Cerebellar nuclear complex (tissue), 1 donor: ENCODE measurements at places on chromosomes 13 and 19.

DNA sequence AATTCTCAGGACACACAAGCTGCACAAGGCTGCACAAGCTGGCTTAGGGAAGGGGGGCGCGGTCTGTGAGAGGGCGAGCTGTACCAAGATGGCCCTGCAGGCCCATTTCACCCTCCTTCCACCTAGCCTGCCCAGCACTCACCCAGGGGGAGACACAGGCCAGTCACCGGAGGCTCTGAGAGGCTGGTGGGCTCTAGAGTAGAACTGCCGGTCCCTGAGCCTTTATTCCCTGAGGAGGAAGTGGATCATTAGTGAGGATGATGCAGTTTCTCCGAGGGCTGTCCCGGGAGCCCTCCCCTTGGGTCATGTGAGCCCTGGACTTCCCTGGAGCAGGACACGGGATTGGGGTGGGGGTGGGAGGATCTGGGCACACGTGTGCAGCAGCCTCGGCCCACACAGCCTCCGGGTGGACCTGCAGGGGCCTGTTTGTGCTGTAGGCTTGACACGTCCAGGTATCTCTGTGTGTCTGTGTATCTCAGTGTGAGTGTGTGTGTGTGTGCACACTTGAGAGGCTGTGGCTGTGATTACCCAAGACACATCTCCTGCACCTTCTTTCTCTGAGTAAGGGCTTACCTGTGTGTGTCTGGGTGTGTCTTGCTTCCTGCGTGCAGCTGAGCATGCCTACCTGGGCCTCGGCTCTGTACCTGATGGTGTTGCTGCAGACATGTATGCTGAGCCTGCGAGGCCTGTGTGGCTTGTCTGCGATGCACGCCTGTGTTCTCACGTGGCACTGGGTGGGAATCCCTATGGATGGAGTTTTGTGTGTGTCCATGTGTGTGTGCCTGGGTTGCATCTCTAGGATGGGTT lies at the start of gene ACP5:
TSS of gene ACP5 (minus strand) at position 195 of the 807 bp plus-strand sequence. CDS start 328 bp downstream, outside the sequence.
- no peak for DNase-seq

GRCh38 chr13:113622791-113623490 lies 35.1 kb downstream of the ATP4B start:
- no peak for DNase-seq

GRCh38 chr13:92769046-92769445 lies 457.6 kb upstream of the GPC6 start:
- DNase-seq = no peak

DNA sequence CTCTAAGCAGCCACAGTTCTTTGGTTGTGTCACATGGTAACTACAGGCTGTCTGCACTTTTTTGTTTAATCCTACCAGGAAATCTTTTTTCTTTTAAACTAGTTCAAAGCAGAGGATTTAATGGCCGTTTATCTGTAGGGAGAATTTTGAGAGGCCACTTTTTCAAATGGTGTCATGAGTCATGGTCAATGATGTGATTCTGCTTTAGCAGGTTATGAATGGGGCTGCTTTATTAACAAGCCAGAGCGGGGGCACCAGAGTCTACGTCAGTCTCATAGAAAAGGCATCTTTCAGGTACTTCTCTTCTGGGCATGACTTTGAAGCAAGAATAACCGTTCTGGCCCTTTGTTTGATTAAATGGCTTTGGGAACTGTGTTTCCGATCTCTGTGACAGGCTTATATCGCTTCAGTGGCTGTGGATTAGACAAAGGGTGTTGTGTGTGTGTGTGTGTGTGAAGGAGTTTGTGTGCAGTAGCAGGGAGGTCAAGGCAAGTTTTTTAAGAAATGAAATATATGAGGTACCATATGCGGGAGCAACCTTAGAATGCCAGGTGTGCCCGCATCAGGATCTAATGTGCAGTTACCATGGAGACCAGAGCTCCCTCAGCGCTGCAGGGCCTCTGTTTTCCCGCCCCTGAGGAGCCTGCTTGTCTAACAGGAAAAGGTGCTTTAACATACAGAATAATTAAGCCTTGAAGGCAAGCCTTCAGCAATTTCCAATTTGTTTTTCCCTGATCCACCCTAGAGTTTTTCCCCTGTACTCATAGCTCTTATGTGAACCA lies 120.5 kb downstream of the KATNAL1 start:
- DNase-seq = no peak

GRCh38 chr19:2945575-2946184 lies 909 bp upstream of the ZNF77 start:
- no peak for DNase-seq

DNA sequence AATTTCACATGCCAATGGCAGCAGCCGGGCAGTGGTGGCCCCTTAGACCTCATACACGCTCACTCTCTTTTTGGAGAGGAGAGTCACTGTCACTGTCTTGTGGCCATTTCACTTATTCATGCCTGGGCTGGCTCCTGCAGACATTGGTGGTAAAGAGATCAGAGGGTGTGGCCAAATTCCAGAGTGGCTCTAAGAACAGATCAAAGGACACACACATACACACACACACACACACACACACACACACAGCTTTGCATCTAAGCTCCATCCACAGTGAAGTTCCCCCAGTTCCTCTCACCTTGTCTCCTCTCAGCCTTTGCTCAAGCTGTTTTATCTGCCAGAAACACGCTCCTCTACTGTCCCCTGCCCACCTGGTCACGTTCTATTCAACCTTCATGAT lies 46.5 kb upstream of the KPNA3 start:
- no peak for DNase-seq

GRCh38 chr19:30935146-30935545 lies 414.1 kb downstream of the TSHZ3 start:
- DNase-seq = no peak

GRCh38 chr19:51427201-51427600 lies 9.8 kb upstream of the SIGLEC10 start:
- no peak for DNase-seq

- peak; percentile 33 for DNase-seq
Measured at GRCh38 chr19:12777217-12778016, 2.1 kb upstream of the HOOK2 start.

- DNase-seq = no peak
Measured at GRCh38 chr13:73939603-73940002, 194.6 kb downstream of the KLF12 start.

DNA sequence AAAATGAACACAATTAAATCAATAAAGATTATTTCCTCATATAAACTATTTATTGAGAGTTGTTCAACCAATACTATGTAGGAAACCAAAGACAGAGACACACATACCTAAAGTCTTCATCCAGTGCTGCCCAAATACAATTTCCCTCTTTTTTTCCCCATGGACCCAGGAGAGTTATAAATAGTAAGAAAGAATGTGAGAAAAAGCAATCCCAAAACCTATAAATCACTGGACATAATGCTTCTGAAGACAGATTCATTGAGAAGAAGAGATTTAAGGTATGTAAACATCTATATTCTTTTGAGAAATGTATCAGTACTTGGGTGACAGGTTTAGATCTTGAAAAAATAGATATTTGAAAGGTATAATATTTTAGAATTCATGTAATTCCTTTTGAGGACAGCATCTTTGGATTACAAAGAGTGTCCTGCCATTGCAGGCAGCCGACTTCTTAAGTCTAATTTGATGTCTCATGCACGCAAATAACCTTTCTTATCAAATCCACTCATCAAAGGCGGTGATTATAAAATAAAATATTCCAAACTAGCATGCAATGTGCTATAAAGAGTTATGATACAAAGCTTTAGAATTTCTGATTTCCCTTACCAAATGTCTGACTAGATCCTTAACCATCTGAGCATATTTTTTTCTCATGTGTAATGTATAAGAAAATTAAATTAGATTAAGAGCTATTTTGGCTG lies 739.4 kb downstream of the LIG4 start:
- DNase-seq = no peak

DNA sequence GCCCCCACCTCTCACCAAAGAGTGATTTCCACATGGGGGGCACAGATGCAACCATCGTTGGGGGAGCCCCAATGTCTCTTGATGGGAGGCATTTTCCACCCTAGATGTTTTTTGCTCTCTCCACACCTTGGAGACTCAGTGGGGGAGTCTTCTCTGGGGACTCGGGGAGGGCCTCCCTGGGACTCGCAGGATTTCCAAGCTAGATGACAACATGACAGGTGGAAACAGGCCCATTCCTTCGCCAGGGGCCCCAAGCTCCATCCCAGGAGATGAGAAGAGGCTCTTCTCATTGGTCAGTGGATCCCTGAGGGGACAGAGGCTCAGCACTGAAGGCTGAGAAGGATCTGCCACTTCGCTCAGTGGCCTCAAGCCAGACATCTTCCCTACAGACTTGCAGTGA lies 12.7 kb upstream of the KIR2DL4 start:
- DNase-seq = no peak

GRCh38 chr19:41690801-41691065 lies 2.7 kb upstream of the CEACAM7 start:
- DNase-seq = no peak

DNA sequence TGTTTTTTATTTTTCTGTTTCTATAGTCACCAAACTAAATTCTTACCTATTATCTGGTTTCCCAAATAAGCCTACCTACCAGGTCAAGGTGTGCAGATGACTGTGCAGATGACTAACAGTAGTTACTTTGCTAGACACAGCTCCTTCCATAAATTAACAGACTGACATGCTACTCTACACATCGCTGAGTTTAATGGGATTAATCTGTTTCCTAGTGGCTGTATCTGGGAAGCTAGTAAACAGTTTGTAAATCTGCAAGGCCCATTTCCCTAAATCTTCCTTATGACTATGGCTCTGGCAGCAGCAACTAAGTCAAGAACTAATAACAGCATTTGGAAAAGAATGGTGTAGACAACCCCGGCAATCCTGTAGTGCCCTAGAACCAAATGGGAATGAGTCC lies 27.9 kb downstream of the MIPEP start:
- DNase-seq = no peak

GRCh38 chr13:75016225-75016624 lies 465.7 kb downstream of the TBC1D4 start:
- no peak for DNase-seq

DNA sequence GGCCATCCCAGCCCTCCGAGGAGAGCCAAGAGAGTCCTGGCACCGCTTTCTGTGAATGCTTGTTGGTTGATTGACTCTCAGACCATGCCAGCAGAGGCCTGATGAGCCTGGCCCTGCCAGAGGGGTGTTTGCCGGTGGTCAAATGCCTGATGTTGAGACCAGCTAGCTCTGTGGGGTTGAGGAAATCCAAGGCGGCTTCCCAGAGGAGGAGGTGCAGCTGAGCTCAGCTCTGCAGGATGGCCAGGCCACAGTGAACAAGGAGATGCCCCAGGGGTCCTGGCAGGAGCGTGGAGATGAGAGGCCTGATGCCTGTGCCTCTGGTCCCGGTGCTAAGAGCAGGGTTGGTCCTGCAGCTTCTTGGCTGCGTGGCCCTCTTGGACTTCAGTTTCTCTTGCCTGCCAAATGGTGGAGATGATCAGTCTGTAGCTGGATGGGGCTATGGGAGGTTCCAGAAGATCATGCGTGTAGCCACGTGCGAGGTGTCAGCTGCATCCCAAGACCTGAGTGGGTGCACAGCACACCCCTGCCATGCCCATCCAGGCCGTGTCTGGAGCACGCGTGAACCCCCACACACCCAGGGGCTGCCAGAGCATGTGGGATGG lies 16.8 kb downstream of the NFIC start:
- no peak for DNase-seq

DNA sequence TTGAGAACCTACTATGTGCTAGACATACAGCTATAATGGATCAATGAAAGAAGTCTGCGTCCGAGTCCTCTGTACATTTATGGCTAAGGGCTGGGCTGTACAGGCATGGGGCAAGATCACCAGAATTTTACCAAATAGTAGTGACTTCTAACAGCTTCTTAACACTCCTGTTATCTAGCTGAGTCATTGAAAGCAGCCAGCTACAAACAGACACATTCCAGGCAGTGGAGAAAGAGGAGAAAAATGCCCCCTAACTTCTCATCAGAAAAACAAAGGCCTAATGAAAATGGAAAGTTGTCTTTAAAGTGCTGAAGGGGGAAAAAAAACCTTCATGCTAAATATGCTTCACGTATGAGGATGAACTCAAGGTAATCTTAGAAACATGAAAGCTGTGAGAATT lies 14.3 kb upstream of the ZNF667 start:
- DNase-seq = no peak

DNA sequence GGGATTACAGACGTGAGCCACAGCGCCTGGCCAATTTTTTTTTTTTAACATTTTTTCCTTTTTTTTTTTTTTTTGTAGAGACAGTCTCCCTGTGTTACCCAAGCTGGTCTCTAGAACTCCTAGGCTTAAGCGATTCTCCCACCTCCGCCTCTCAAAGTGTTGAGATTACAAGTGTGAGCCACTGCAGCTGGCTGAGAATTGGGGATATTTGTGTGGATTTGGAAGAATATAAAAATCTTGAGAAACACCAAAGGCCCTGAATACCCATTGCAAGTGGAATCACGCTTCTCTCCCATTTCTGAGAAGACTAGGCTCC lies 79.9 kb upstream of the ABCC4 start:
- no peak for DNase-seq

DNA sequence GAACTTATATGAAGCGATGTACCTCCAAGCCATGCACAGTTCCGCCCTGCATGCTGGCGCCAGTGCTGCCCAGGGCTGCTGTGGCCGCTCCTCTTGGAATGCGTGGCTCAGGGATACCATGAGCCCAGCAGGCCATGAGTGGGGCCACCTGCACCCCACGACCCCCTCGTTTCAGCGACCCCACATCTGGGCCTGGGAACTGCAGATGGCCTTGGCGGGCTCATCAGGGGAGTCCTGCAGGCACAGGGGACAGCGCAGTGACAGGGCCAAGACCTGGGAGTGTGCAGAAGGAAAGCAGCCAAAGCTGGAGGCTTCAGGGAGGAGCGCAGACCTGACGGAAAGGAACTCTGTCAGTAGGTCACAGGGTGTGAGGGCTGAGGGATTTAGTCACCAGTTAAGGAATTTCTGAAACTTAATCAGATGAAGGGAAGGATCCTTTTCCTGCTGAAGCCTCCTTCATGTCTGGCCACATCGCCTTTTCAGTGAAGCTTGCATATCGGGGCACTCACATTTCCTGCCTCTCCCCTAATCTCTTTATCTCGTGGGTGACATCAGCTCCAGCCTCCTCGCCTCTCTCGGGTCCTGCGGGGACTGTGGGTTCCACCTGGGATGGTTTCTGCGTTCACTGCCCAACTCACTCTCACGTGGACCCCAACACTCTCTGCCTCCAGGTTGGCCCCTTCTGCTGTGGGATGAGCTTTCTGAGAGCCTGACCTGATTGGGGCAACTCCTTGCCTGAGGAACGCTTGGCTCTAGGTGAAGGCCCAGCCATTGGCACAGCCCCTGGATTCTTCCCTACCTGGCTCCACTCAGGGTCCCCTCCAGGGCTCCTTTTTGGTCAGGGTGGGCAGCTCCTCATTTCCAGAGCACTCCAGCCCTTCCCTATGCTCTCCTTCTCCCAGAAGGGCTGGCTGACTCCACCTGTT lies 123.5 kb downstream of the CRYL1 start:
- DNase-seq = no peak
